ENCODE measurements at places on chromosomes 3 and 15. TPM values are rescaled to one million over a fixed set of nuclear protein-coding genes. Genes with fewer than 3 reads are reported as not detected.

The MUC4 gene
- total RNA-seq = 0.42 TPM

The AMIGO3 gene
- not detected for total RNA-seq

The ITIH4 gene
- 3.3 TPM for total RNA-seq

The AMOTL2 gene
- 37.0 TPM for total RNA-seq

The DNAJC17 gene
- 17.9 TPM for total RNA-seq

The HESX1 gene
- 2.3 TPM for total RNA-seq

The MEIS2 gene
- 163 TPM for total RNA-seq

The THSD4 gene
- 75.1 TPM for total RNA-seq

The ARID3B gene
- 4.3 TPM for total RNA-seq

The INTS14 gene
- total RNA-seq = 48.5 TPM

The EFCAB12 gene
- not detected for total RNA-seq

The SLCO2A1 gene
- total RNA-seq = 3.0 TPM

The IGSF11 gene
- total RNA-seq = 3.5 TPM

The DGKG gene
- 9.3 TPM for total RNA-seq

The PIF1 gene
- total RNA-seq = 4.1 TPM

The FSIP1 gene
- total RNA-seq = 3.0 TPM

The MAGEL2 gene
- total RNA-seq = 5.0 TPM

The AQP9 gene
- total RNA-seq = 0.85 TPM

The BSN gene
- 0.48 TPM for total RNA-seq

The ROPN1B gene
- 0.26 TPM for total RNA-seq

The CD96 gene
- total RNA-seq = 7.6 TPM

The CAMK2N2 gene
- total RNA-seq = 0.26 TPM

The CNTN6 gene
- 10.2 TPM for total RNA-seq

The TMEM207 gene
- not detected for total RNA-seq

The KY gene
- 4.9 TPM for total RNA-seq

The GPR149 gene
- not detected for total RNA-seq

The CPLX3 gene
- not detected for total RNA-seq

The BCHE gene
- total RNA-seq = 174 TPM

The PIGZ gene
- 5.8 TPM for total RNA-seq

The EPHB1 gene
- total RNA-seq = 1.6 TPM

The TGFBR2 gene
- 128 TPM for total RNA-seq

The PLAAT1 gene
- 0.90 TPM for total RNA-seq

The TRH gene
- 0.16 TPM for total RNA-seq

The NME9 gene
- total RNA-seq = 0.16 TPM

The LRRIQ4 gene
- not detected for total RNA-seq

The MAP6D1 gene
- 2.0 TPM for total RNA-seq

The ZBTB38 gene
- total RNA-seq = 124 TPM

The FBXO22 gene
- total RNA-seq = 25.0 TPM

The GUCA1C gene
- total RNA-seq = not detected

The PIERCE2 gene
- total RNA-seq = 3.8 TPM

The COPS2 gene
- total RNA-seq = 139 TPM

The LEKR1 gene
- total RNA-seq = 2.7 TPM

The IQCH gene
- 4.8 TPM for total RNA-seq

The CYP1A2 gene
- total RNA-seq = not detected

The RARB gene
- 70.7 TPM for total RNA-seq

The RNU5B-1 gene
- total RNA-seq = under 0.01 TPM

The VPS33B gene
- total RNA-seq = 5.8 TPM

Data from urinary bladder (tissue), 4 donors.